ENCODE measurements at places on chromosomes 2 and 18.

GRCh38 chr2:102114851-102115497, 27.6 kb upstream of the IL1R1 start:
- no peak for DNase-seq

GRCh38 chr2:162198239-162198638, 45.0 kb downstream of the FAP start:
- DNase-seq, result no peak

- DNase-seq, result no peak
Measured at GRCh38 chr2:183024339-183025095, 13.7 kb downstream of the NCKAP1 start.

DNA sequence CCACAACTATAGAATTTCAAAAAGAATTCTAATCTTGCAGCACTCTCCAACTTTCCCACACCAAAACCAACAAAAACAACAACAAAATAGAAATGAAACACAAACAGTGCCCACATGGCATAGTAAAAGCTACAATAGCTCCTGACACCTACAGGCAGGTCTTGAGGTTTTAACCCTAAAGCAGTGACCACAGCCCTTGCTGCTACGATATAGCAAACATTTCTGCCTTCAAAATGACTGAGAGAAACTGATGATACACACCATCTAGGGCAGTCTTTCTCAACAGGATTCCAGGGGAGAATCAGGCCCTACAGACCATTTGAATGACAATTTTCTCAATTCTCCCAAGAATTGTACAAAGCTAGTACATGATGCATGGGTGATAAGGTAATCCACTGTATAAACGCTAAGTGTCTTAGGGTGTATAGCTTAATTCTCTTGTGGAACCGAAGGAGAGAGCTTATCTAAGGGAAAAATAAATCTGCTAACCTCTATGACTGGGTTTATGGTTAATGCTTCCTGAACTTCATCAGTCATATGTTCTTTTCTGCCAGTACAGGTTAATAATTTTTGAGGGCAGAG, 46.5 kb downstream of the TRAK2 start:
- no peak for DNase-seq

DNA sequence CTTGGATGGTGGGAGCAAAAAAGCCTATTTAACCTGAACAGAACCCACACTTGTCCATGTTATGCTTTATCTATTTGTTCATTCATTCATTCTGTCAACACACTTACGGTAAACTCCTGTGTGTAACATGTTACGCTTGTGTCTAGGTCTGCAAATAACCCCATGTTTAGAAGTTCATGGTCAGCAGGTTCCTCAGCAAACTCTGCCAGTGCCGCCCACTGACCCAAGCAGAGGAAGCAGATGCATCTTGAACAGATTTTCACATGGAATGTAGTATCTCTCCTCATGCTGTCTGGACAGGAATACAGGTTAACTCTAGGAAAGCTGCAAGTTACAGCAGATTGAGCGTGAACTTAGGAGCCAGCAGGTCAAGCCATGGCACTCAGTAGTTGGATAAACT, 213.7 kb upstream of the COPS8 start:
- DNase-seq, result no peak

DNA sequence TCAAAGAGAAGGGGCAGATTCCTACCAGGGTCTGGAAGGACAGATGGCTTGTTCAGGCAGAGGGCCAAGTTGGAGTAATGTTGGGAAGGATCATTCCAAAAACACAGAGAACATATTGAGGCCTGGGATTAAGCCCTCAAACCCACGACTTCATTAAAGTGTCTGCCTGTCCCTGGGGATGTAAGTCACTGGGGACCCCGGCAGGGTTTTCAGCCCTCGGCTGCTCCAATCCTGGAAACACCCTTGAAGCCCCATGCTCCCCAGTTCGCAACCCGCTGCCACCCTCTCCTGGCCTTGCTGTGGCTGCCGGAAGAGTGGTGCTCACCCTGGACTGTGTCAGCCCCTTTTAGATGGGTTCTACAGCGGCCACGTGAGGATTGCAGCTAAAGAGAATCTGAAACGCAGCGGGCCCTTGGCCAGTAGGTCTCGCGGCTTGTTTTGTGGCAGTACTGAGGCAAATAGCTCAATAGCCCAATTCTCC, 79.9 kb downstream of the EPAS1 start:
- no peak for DNase-seq

DNA sequence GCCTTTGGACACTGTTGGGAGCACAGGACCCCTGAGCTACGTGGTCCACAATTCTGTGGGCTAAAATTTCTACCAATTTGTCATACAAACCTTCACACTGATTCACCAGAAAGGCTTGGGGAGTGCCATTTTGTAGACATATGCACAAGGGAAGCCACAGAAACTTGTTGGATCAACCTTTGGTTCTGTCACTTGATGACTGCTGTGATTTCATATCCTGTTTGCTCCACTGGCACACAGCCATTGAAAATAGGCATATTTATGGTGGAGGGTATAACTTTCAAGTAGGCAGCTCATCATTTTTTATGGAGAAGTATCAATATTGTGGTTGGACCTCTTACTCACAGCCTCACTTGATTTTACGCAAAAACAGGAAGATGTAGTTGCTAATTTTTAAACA, 10.5 kb downstream of the NAPG start:
- DNase-seq, result no peak

- DNase-seq, result no peak
Measured at GRCh38 chr2:188024811-188025210, 266.9 kb upstream of the GULP1 start.

DNA sequence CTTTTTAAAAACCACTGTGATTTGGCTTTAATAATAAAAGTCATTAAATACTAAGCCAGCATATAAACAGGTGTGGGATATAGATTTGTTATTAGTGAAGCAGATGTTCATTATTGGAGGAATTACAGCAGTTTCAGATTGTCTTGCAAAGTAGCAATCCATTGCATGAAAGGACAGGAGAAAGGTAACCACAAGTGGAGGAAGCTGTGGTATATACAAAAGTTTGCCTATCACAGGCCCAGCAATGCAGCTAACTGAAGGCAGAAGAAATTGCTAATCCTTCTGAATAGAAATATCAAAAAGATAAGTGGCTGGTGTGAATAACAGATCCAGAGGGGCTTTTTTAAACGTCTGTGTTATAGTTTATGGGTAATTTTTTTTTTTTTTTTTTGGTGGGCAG, 199.4 kb downstream of the ZNF385B start:
- no peak for DNase-seq

- DNase-seq, result no peak
Measured at GRCh38 chr2:32058130-32058529, 5.2 kb upstream of the SPAST start.

- no peak for DNase-seq
Measured at GRCh38 chr2:135037831-135038230, 9.4 kb downstream of the MAP3K19 start.

DNA sequence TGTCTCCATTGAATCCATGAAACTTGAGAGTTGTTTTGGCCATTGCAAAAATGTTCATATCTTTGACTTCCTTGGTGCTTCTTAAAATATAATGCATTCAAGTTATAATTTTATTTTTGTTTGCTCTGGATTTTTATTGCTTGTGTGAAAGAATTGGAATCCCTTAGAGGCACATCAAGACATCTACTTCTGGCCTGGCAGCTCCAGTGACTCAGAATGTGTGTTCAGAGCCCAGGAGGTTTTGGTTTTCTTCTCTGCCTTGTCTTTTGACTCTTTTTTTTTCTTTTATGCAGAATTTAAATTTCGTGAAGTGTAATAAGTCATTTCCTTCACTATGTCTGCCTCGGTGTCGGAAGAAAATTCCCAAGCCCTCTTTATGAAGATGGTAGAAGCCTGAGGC, 180.2 kb downstream of the LTBP1 start:
- DNase-seq, result no peak

DNA sequence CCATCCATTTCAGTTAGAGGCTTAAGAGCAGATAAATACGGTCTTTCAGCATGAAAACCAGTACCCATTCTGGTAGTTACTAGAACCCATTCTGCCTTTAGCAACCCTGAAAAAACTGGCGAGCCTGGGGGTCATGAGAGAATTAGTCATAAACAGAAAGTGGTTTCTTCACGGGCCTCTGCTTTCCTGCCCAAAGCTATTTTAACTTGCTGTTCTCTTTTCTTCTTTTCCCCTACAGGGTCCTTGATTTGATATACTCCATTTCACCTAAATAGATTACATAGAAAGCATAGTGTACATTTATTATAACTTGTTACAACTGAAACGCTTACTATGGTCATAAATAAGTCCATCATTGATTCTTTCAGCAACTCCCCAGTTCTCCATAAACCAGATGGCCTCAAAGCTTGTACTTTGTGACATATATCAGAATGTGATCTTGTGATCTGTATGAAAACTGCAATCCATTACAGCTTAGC, 48.3 kb downstream of the WDFY1 start:
- DNase-seq, result peak; percentile 13

GRCh38 chr18:13284330-13285027, 65.9 kb downstream of the LDLRAD4 start:
- no peak for DNase-seq

DNA sequence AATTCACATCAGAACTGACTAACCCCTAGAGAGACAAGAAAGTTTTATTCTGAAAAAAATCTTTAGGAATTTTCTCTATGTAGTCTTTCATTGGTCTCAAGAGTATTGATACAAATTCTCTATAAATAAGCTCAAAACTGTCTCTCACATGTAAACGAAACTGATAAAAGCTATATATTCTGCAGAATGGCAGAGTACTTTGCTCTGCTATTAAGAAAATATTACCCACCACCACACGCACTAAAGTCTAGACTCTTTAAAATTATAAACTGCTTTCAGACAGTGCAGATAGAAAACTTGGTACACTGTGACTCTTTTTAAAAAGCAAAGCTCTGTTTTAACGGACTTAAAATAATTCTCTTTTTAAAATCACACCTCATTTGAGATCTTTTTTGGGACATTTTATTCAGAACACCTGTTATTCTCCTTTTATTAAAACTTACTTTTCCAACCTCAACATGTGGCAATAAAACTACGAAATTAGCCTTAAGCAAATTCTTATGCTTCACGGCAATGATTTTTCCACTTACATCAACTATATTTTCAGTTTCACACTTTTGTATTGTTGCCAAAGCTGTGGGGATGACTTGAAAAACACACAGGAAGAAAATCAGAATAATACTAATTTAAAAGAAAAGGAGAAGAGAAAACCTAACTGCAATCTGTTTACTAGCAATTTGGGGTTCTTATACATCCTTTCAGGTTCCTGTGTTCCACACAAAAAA, 58.0 kb downstream of the CCDC88A start:
- DNase-seq, result no peak

DNA sequence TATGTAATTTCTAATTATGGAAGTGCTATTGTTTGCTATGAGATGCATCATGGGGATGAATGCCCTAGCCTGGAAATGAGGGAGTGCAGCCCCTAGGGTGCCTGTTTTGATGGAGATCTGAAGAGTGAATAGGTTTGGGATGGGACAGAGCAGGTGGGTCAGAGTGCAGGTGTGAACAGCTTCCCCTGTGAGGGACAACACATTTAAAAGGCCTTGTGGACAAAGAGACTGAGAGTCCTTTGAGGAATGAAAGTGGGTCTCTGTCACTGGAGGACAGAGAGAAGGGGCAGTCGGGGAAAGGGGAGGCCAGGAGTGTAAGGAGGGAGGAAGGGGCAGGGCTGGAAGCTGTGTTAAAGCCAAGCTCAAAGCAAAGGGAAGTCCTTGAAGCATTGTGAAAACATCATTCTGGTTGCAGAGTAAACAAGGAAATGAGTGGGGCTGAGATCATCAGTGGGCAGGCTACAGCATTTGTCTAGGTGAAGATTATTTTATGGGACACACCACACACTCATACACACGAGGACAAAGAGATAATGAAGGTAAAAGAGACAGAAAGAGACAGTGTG, 877.6 kb downstream of the SLC4A3 start:
- no peak for DNase-seq

- no peak for DNase-seq
Measured at GRCh38 chr18:35923939-35924684, 48.4 kb upstream of the RMP24 start.

GRCh38 chr2:218023636-218024035, 20.8 kb upstream of the TNS1 start:
- no peak for DNase-seq

GRCh38 chr2:24438106-24438505, 52.9 kb upstream of the NCOA1 start:
- DNase-seq, result no peak
